ENCODE measurements at places on chromosomes 6 and 20.
A peak's percentile ranks its signal among the peaks of the same experiment; 100 is the strongest.

DNA sequence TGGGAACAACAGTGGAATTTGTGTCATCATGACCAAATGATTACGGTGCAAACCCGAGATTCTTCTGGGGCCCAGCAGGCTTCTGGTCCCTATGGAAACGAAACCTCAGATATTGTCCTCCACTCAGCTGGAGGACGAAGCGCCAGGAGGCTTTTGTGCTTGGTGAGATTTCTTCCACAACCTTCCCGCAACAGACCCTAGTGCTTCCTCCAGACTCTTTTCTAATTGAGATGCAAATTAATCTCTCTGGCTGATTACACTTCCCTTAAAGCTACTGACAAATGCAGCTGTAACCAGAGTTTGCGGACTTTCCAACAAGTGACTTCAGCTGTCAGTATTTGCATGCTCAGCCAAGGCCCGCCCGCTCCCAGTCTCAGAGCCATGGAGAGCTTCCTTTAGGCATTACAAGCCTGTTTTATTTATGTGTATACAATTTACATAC is 96.0 kb downstream of the INSM1 start:
- DNase-seq = no peak

DNA sequence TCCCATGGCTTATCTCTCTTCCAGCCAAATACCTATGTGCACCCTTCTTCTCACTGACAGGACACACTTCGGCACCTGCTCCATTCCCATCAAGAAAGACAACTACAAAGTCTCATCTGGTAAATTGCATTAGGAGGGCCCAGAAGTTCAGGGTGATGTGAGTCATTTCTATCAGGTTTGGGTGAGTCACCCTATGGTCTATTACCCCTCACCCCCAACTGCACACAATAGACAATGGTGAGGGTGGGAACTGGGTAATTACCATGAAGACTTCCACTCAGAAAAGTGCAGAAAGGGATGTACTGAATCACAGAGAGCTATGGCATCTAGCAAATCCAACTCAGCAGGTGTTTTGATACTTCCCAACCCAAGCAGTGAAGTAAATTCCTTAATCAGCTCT is 54.8 kb downstream of the OPN5 start:
- no peak for DNase-seq

DNA sequence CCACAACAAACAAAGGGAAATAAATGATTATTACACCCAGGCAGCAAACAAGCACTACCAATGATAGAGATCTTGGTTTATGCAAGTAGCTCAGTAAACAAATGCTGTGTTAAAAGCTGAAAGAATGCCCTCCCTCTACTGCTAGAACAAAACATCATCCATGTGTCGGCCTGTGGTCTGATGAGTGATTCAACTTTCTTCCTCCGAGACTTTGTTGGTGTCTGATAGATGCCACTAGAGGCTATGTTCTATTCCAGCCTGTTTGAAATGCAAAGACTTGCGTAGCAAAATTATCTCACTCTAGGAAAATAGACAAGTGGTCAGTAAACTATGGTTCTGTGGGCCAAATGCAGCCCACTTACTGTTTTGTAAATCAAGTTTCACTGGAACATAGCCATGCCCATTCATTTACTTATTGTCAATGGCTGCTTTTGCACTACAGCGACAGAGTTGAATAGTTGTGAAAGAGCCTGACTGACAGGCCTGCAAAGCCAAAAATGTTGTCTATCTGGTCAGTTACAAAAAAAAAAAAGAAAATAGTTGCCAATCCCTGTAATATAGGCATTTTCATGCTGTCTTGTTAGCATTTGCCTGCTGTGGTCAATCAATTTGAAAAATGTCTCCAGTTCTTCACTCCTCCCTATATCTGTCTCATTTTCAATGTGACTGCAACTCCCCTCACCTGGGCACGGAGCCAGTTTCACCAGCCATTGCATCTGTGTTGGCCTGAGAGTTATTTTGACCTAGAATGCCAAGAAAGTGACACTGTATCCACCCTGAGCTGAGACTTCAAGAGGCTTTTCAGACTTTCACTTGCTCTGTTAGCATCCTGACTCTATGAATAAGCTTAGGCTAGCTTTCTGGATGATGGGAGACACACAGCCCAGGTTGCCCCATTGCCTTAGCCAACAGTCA is 544.6 kb upstream of the BTBD3 start:
- DNase-seq = no peak

DNA sequence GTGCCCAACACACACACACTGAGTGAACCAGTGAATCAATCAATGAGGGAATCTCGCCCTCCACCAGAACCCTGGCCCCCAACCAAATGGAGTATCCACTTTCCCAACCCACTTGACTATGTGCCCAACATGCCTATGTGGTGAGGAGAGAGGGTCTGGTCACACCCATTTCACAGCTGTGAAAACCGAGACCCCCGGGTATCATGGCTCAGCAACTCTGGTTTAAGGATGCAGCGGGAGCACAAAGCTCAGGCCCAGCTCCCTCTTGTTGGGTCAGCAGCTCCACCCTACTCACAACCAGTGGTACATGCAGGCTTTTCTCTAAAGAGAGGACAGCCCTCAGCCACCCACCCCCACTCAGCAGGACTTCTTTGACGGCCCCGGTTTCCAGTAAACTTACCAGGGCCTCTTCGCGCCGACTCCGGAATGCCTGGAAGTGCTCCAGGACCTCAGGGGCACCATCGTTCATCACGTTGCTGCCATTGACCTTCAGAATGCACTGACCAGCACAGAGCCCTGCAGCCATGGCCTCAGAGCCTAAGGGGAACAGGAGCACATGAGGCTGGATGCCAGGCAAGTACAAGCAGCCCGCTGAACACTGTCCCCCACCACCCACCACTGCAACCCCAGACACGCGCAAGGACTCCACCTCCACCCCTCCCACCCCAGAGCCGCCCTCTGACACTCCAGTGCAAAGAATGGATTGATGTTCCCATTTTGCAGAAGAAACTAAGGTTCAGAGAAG is 174.7 kb downstream of the PREX1 start:
- DNase-seq = no peak

GRCh38 chr6:139730340-139730974 is 356.0 kb upstream of the CITED2 start:
- DNase-seq = no peak

DNA sequence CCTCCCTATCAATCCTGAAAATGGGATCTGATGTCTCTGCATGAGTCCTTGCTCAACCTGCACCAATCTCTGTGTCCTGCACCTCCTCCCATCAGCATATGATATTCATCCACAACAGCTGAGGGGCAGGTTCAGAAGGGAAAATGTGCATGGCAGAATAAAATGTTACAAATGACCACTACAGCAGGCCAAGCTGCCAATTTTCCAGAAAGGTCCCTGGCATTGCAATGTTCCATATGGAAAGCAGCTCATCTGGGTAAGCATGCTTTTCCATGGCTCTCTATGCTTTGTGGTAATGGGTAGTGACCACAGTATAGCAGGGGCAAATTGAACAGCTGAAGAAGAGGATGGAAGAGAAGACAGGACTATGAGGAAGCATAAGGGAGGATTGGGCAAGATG is 841.2 kb upstream of the FLRT3 start:
- no peak for DNase-seq

DNA sequence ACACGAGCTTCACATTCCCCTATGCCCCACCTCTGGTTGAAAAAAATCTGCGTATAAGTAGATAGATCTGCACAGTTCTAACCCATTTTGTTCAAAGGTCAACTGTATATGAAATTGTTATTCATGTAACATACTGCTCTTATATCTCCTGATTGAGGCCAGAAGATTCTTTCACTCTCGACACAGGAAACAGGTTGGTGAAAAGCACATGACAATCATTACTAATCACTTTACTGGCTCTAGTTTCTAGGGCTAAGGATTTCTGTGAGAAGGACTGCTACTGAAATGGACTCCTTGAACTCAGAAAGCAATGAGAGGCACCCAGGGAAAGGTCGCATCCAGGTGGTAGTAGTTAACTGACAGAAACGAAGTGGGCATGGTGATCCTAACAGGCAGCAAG is 21.7 kb downstream of the PDSS2 start:
- no peak for DNase-seq

- no peak for DNase-seq
Measured at GRCh38 chr20:4780245-4780644, 58.5 kb downstream of the PRND start.

GRCh38 chr6:121844898-121845297 is 409.5 kb downstream of the GJA1 start:
- DNase-seq = no peak

GRCh38 chr6:16766043-16766536 is 4.8 kb upstream of the ATXN1 start:
- DNase-seq = no peak

GRCh38 chr6:142854589-142855488 is 90.1 kb downstream of the HIVEP2 start:
- no peak for DNase-seq

GRCh38 chr6:795046-795685 is 102.2 kb upstream of the EXOC2 start:
- no peak for DNase-seq

DNA sequence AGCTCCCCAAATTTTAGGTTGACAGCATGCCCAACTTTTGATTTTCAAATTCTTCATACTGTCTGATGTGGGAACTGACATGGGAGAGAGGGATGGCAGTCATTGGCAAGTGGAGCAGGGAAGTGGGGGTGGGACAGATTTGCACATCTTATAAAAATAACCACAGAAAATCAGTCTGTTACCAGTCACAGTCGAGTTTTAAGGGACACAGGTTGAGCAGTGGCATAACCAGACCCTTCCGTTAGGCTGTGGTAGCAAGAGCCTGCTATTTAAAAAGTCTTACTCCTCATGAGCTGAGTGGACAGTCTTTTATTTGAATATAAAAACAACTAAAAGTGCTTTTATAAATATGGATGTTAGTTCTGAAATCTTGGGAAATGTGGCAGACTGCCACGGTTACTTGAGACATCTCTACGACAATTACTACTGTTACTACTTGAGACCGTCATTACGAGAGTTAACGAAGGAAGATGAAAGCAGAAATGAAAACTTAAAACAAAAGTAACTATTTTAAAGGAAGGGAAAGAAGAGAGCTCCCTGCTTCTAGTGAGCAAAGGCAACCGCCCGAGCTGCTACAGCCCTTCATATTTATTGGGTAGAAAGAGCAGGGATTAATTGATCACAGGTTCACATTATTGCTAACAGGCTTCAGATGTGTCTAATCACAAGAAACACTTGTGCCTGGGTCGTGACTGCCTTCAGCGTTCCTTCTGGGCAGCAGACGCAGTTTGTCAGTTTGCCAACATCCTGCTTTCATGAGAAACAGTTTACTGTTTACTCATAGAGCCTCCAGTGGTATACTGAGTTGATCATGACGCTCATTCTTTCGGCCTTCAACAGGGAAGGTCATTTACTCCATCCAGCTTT is 71.3 kb downstream of the EFHC1 start:
- DNase-seq = no peak

DNA sequence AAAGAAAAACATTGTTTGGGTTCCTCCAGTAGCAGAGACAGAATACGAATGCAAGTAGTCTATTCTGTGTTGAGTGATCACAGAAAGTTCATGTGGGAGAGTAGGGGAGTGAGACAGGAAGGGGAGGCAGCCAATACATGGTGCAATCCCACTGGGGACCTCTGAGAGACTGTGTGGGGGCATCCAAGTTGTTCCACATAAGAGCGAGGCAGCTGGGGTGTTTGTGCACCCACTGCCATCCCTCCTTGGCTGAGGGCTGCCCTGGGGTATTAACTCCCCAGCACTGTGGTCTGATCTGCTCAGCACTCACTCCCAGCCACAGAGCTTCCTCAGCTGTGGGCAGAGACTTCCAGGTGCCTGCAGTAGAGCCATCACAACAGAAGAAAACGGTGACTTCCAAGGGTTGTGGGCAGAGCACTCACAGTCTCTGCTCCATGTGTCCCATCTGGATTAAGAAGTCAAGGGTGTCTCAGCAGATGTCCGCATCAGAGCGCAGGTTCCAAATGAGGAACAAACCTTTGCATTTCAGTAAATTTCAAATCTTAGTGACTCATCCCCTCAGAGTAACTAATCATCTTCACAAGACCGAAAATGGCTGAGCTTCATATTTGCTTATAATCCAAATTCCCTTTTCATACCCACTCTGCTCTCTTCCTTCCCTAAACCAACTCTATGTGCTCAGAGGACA is 101.9 kb upstream of the NAA20 start:
- DNase-seq = no peak

GRCh38 chr6:89612121-89612520 is 26.4 kb downstream of the LYRM2 start:
- no peak for DNase-seq

GRCh38 chr6:166604328-166604727 is 17.9 kb upstream of the RAMACL start:
- DNase-seq = no peak

GRCh38 chr20:48359692-48360341 is 468.0 kb downstream of the PREX1 start:
- no peak for DNase-seq

DNA sequence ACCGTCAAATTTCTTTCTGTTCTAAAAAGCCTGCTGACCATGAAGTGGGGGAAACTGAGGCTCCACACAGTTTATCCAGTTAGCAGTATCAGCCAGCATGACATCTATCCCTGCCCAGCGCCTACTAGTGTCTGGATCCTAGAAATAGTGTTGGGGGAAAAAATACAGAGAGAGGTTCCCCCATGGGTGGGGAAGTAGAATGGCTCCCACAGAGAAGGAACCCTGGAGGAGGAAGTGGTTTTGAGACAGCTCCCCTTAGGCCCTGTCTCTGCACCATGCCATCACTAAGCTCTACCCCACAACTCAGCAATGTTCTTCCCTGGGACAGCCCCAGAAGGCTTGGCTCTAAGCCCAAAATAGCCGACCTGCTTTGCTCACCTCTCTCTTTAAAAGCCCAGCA is 153.4 kb downstream of the MBOAT1 start:
- DNase-seq = no peak

DNA sequence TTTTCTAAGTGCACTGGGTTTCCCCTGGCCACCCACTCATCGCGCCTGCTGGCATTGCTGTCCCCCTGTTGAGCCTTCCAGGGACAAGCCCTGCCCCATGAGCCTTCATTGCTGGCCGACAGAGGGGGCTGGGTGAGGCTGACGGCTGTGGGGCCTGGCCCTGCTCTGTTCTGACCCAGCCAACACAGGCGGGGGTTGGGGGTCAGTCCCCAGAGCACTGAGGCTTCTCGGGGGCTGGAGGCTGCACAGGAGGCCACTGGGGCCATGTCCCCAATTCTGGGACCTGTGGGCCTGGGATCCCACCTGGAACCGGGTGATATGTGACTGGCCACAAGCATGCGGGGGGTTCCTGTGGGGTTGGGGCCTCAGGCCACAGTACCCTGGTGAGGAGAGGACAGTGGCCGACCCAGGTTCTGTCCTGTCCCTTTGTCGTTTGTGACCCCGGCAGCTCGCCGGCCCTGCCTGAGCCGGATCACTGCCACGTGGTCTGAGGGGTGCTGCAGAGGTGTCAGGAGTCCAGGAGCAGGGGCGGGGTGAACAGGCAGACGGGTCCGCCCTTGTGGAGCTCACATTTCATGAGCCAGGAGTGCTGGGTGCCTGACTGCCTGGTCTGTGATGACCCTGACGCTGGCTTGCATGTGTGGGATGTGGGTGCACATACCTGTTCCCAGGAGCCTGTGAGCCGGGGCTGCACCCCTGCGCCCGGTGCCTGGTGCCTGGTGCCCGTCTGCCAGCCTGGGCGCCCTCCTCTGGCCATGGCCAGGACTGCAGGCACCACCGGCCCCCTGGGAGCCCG is 2.1 kb upstream of the COL20A1 start:
- peak; percentile 21 for DNase-seq
